T-helper 9 cell (primary cell): ENCODE measurements at places on chromosomes 16 and 17.
A peak's percentile ranks its signal among the peaks of the same experiment; 100 is the strongest.

DNA sequence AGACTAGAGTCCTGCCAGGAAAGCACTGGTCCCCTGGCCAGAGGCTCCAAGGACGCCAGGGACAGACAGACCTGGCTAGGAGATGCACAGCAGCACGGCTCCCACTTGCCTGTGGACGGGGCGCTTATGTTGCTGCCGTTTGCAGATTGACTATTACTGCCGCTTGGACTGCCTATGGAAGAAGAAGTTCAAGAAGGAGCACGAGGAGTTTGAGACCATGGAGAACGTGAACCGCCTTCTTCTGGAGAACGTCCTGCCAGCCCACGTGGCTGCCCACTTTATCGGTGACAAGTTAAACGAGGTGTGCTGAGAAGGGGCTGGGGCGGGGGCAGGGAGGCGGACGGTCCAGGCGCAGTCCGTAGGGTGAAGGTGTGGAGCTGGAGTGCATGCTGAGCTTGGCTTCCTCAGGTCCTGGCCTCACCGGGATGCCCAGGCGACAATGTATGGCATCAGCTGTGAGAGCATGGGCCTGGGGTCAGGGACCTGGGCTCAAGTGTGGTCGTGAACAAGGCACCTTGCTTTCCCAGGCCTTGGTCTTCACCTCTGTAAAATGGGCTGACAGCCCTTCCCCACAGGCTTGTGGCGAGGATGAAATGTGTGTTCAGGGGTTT is 45.6 kb downstream of the ADCY7 start:
- DNase-seq = no peak

DNA sequence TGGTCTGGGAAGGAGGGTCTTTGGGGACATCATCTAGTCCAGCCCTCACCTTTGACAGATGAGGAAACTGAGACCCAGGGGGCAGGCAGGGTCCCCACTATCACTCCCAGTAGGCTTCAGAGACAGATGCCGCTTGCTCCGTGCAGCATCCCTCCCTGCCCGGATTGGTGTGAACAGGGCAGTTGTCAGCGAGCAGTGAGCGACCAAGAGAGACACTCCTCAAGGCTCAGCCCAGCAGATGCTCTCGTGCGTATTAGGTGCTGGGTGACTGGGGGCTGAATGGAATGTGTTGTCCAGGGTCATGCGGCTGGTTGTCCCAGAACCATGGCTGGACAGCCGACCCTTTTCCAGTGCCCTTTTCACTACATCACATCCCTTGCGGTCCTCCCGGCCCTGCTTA is 49.0 kb downstream of the MPRIP start:
- no peak for DNase-seq

- DNase-seq = no peak
These were observed 20.9 kb upstream of the NSRP1 start for GRCh38 chr17:30095507-30096244.

- DNase-seq = no peak
These were observed 117.6 kb downstream of the VPS53 start for GRCh38 chr17:596763-597644.

- DNase-seq = no peak
These were observed 101.2 kb upstream of the DHX40 start for GRCh38 chr17:59464246-59464645.

GRCh38 chr17:55155856-55156560 is 108.8 kb upstream of the HLF start:
- no peak for DNase-seq

DNA sequence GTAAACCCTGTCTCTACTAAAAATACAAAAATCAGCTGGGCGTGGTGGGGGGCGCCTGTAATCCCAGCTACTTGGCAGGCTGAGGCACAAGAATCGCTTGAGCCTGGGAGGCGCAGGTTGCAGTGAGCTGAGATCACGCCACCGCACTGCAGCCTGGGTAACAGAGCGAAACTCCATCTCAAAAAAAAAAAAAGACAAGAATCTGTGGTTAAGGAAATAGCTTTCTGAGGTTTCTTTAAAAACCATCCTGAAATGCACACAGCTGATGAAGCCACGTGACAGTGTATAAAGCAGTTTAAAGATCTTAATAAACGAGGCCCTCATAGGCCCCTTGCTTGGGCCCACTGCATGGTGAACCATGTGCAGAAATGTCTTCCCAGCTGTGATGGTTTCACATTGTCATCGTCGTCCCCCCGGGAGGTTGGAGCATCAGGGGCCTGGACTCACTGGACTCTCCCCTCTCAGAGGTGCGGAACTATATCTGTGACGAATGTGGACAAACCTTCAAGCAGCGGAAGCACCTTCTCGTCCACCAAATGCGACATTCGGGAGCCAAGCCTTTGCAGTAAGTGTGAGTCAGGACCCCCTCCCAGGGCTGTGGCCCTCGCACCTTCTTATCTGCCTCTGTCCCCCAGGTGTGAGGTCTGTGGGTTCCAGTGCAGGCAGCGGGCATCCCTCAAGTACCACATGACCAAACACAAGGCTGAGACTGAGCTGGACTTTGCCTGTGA is 16.2 kb downstream of the ZNF276 start:
- peak; percentile 40 for DNase-seq

DNA sequence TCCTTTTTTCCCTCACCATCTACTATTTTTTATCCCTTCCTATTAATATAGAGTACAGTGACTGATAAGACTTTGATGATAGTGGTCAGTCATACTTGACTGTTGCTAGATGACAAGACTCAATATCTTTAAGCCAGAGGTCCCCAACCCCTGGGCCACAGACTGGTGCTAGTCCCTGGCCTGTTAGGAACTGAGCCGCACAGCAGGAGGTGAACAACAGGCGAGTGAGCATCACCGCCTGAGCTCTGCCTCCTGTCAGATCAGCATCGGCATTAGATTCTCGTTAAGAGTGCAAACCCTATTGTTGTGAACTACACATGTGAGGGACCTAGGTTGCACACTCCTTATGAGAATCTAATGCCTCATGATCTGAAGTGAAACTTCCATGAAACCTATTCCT is 341.3 kb downstream of the BCAS3 start:
- no peak for DNase-seq

DNA sequence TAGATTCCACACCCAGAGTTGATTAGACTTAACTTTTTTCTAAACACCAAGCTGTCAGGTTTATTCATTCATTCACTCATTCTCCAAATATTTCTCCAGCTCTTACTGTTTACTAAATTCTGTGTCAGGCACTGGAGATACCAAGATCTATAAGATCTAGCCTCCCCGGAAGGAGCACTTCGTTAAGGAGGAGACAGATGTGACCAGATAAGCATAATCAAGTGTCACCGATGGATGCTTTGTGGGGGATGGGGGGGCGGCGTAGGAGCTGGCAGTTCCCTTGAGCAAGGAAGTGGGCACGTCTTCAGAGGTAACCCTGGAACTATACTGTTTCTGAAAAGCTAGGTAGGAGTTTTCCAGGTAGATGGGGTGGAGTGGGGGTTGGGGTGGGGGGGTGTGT is 3.8 kb upstream of the RPL26 start:
- DNase-seq = no peak

- DNase-seq = no peak
These were observed 45.4 kb downstream of the NFAT5 start for GRCh38 chr16:69611103-69611640.

- DNase-seq = no peak
These were observed 8.2 kb downstream of the PRPSAP1 start for GRCh38 chr17:76345377-76345974.

GRCh38 chr16:27650073-27650701 is 100.2 kb downstream of the KATNIP start:
- no peak for DNase-seq

GRCh38 chr16:11781773-11782172 is 15.3 kb downstream of the ZC3H7A start:
- no peak for DNase-seq

DNA sequence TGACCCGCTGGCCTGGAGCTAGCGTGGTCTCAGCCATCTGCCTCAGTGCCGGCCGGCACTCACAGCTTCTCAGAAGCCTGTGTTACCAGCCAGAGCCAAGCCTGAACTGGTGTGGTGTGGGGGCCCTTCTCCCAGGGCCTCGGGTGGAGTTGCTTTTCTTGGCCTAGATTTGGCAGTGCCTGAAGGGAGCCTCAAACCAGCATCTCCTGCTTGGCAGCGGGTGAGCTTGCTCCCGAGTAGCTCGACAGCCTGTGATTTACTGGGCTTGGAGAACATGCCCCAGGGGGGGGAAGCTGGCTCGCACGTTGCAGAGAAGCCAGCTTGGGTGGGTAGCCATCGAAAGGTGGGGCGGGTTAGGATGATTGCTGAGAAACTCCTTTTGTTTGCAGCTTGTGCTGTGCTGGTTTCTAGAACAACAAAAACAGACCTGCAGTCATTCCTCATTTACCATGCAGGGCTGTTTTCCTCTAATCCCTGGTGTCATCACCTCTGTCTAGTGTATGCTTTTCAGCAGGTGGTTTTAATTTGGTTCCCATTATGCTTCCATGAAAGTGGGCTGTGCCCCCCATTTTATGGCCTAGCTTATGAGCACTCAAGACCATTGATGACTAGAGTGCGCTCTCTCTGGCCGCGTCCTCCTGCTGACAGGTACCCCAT is 42.2 kb downstream of the TBCD start:
- DNase-seq = no peak

- DNase-seq = peak; percentile 59
These were observed at the start of gene CMTM3 for GRCh38 chr16:66604376-66605176. TSS of gene CMTM3 (plus strand) at chr16:66604704. CDS start at chr16:66604806, 102 bp downstream.

GRCh38 chr16:87278191-87279093 is 38.8 kb downstream of the C16orf95 start:
- DNase-seq = peak; percentile 11

DNA sequence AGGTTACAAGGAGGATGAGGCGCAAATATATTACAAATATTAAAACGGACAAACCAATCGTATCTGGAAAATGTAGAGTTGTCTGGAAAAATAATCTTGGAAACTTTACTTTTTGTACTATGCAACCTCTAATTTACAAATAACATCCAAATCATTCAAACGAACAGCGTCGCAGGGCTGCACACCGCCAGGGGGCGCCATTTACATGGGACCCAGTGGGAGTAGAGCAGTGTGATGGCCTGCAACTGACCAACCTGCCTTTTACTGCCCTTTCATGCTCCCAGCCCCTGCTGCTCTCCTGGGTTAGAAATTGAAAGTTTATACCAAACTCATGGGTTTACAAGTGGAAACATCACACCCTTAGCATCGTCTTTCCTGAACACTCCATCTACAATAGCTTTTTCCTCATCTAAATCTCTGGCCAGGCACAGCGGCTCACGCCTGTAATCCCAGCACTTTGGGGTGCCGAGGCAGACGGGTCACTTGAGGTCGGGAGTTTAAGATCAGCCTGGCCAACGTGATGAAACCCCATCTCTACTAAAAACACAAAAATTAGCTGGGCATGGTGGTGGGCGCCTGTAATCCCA is 10.0 kb downstream of the PITPNC1 start:
- DNase-seq = peak; percentile 59

DNA sequence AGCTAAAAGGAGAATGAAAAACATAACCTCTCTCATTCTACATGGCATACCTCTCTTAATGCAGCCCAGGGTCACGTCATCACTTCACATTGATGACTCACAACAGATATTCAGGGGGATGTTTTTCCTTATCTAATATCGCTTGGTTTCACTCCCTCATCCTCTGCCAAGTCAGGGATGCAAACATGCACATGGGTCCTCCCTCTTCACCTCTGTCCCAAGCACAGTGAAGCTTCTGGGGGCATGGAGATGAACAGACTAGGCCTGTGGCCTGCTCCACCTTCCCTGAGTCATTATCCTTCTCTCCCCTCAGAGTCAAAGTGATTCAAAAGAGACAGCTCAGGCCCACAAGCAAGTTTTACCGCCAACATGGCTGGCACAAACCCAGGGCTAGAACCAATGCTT is 2.3 kb upstream of the MT2A start:
- no peak for DNase-seq

GRCh38 chr17:50152736-50153135 is 2.3 kb upstream of the PPP1R9B start:
- DNase-seq = no peak

GRCh38 chr17:80890921-80891396 is 100.7 kb upstream of the CHMP6 start:
- DNase-seq = no peak

GRCh38 chr17:74368341-74369081 is 1.2 kb downstream of the GPR142 start:
- peak; percentile 73 for DNase-seq

DNA sequence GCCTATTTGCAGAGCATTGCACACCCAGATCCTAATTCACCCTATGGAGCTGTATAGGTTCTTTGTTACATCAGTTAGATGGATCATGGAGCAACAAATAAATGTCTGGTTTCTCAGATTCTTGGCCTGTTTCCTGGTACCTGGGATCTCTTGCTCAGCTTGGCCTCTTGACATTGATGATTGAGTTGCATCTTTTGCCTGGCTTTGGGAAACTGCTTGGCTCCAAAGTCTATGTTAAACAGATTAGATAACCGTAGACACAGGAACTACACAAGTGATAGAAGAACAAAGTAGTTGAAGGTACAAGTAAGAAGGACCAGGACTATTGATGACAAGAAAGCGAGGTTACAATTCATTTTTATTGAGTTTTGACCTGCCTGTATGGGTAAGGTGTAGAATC is 77.3 kb downstream of the TMEM100 start:
- DNase-seq = no peak

- no peak for DNase-seq
These were observed 8.7 kb downstream of the ZDHHC7 start for GRCh38 chr16:85002608-85003007.

DNA sequence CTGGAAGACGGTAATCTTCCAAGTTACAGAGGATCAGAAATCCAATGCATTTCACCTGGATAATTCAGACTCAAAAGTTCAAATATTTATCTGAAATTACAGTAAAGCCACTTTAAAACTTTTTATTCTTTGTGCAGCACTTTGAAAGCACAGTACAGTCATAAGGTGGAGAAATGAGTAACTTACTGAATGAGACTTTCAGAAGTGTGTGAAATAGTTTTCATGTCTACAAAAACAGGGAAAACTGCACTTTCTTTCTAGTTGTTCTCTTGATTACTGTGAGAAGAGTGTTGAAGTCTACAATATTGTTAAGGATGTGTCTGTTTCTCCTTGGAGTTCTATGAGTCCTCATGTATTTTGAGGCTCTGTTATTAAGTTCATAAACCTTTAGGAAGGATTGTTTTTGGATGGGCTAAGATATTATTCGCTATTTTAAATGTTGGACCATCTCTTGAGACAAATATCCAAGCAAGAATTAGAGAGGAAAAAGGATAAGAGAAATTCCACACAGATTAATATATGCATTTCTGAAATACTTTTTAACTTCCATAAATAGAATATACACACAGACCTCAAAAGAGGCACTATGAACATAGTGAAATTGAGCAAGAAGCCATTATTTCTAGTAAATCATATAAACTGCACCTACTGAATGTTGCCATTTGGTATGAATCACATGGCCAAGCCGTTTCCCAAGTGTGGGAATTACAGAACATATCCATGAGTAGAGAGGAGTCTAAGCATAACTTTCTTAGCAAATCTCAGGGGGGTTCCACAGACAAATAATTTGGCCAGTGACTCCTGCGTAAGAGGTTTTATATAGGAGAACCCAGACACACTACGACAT is 83.6 kb upstream of the PLEKHM1 start:
- DNase-seq = no peak

- DNase-seq = no peak
These were observed 2.0 kb downstream of the GNAO1 start for GRCh38 chr16:56192986-56193945.

- no peak for DNase-seq
These were observed 79.8 kb downstream of the ZDHHC7 start for GRCh38 chr16:84931506-84931905.

GRCh38 chr17:69060822-69061221 is at the start of gene ABCA9:
TSS of gene ABCA9 (minus strand) at chr17:69060927. CDS start at chr17:69051126, 9,801 bp downstream.
- no peak for DNase-seq

GRCh38 chr17:55743103-55743679 is 7.7 kb upstream of the PCTP start:
- DNase-seq = no peak
